ENCODE measurements at places on chromosomes 4 and X.

- no peak for DNase-seq
These were observed 142.6 kb upstream of the PPARGC1A start for GRCh38 chr4:24032371-24032989.

DNA sequence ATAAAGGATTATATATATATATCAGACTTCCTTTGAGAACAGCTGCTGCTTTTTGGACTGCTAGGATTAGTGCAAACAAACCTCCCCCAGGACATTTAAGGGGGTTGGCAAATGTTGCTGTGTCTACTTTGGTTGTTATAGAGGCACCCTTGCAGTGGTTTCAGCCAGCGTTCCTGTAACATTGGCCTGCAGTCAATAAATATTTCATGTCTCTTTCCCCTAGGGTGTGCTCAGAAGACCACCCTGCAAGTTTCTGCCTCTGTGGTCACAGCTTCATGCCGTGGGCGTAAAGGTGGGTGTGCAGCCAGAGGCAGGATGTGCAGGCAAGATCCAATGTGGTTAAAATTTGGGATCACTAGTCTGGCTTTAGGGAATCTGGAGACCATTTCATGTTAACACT, 28.9 kb downstream of the FGF5 start:
- DNase-seq = no peak

GRCh38 chrX:139877710-139878414, 55.0 kb downstream of the ATP11C start:
- DNase-seq = no peak

DNA sequence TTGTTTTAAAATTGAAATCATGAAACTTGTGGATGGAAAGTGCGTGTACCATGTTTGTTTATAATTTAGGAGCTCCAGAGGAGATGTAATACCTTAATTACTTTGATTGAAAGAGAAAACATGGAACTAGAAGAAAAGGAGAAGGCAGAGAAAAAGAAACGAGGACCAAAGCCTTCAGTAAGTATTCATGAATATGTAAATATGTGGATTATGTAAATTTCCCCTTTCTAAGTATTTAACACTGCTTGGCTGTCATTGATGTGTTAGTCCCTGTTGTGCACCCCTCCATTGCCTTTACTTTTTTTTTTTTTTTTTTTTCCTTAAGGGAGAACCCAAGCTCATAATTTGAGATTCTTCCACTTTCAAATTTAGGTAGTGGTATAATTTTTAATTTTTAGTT, 36.4 kb downstream of the SMARCA5 start:
- DNase-seq = no peak

DNA sequence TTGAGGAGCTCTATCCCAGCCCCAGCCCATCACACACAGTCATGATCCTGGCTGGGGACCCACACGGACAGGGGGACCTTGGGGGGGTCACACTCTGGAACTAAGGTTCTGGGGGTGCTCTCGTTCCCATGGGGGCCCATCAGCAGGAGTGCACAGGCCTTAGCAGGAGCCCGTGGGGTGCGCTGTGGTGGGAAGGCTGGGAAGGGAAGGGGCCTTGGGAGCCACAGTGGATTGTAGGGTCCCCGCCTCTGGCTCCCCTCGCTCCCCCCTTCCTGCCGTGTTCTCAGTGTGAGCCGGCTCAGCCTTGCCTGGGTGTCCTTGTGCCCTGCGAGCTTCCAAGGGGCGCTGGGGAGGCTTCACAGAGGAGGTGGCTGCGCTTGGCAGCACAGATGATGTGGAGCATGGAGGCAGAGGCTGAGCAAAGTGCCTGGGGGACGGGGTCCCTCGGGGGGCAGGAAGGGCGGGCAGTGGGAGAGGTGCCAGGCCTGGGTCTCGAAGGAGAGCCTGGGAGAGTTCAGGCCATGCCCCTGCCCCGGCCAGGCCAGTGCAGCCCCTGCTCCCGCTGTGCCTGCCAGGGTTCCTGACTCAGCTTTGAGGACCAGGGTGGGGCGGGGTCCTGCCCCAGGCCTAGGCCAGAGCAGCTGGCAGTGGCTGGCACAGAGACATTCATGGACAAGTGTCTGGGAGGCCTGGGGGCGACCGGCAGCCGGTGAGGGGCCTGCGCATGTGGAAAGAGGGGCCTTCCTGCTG, 5.5 kb upstream of the HGFAC start:
- DNase-seq = no peak

DNA sequence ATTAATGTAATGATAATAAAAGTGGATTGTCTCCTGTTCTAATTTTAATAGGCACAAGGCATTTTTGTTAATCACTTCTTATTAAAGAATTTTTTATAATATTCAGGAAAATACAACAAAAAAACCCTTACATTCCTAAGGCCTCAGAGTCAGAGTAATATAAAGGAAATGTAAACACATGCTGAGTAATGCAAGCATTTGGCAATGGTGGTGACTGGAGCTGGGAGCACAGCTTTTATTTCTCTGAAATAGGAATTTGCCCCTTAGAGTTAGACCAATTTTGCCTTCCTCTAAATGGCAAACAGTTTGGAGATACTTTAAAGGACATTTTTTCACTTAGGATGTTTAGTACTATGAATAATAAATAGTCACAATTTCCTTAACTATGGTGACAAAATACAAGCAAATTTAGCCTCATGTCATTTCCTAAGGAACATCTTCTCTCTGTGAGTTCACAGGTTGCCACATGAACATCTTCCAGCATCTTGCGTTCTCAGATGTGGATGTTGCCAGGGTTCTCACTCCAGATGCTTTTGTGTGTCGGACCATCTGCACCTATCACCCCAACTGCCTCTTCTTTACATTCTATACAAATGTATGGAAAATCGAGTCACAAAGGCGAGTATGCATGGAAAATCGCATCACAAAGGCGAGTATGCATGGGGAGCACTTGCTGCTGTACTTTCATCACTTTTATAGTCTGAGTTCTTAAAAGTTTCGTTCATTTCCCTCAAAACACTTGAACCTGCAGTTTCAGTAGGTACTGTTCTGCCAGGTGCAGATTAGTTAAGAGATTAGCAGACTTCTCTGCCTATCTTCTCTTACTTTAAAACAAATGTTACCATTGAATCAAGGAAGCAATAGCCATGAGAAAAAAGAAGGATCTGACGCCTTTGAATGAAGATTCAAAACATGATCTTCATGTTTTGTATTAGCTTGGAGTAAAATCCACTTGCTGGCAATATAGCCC, 15.9 kb upstream of the F11 start:
- no peak for DNase-seq

DNA sequence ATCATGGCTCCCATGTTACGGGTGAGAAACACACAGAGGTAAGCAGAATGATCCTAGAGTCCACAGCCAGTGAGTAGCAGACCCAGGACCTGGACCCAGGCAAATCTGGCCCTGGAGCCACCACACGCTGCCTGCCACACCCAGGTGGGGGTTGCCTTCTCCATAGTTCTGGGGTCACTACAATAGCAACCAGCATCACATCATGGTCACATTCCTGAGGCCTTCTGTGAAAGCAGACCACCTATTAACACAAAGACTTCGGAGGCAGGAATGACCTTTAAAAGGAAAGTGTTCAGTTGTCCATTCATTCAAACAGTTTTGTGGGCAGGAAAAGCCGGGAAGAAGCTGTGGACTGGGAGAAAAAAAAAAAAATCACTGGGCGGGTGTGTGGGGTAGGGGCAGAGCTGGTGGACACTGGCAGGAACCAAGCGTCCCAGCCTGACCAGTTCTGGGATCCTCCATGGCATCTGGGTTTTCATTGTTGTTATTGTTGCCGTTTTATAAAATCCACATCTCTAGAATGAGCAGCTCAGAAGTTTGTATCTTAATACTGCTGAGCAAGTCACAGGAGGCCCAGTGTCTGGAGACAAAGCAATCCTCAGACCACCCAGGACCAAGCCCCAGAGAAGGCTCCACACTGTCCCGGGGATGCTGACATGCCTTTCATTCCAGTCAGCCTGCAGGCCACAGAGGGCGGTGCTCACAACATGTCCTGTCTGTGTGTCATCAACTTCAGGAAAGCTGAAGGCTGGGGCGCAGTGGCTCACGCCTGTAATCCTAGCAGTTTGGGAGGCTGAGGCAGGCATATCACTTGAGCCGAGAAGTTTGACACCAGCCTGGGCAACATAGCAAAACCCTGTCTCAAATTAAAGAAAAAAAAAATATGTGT, 67.0 kb downstream of the SEL1L3 start:
- DNase-seq = no peak

DNA sequence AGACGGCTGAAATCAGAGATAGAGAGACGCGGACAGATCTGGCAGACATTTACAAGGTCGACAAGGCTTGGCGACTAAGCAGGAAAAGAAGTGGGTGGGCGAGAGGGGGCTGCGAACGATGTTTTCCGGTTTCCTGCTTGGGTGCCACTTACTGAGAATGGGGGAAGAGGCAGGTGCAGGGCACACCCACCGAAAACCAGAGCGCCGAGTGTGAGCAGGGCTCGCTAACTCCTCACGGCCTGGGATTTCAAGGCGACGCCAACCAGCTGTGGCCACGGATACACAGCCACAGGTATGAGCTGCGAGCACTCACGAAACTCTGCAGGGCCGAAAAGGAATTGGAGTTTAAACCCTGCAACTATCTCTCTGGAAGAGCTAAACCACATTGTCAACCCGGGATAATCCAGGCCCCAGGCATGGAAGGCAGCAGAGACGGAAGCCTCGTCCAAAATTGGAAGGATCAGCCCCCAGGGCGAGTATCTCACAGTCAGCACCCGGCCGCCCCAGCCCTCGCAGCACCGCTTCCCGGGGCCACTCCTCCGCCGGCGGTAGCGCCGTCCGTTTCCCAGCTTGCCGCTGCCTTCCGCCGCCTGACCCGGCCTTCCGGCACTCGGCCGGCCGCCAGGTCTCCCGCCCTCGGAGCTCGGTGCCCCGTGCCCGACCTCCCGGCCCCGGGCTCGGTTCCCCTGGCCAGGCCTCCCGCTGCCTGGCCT, 778 bp downstream of the CASP3 start:
- peak; percentile 81 for DNase-seq

- DNase-seq = peak; percentile 73
These were observed 272.1 kb upstream of the AGTR2 start for GRCh38 chrX:115898382-115899001.

DNA sequence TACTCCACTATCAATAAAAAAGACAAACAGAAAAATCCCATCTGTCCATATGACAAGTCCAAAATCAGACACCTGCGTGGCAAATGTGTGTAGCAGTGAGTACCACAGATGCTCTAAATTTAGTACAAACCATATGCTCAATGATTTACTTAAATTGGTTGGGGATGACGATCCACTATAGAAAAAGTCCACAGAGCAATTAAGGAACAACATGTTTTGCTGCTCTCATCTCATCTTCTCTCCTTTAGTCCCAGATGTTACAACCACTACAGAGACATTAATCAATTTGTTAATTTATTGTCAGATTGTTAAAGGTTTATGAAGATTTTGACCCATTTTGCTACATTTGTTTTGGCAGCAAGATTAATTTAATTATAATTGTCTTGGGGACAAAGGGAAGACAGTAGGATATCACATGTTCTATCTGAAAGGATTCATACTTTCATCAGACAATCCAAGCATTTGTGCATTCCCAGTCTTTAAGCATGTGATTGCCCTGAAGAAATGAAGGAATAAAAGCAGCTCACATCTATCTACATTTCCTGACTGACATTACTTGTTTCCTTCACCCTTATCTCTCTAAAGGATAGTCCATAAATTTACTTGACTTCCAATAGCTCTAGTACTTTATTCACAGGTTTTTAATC, 2268.1 kb downstream of the PCDH7 start:
- no peak for DNase-seq

GRCh38 chrX:7746856-7747255, 96.1 kb upstream of the VCX start:
- no peak for DNase-seq

DNA sequence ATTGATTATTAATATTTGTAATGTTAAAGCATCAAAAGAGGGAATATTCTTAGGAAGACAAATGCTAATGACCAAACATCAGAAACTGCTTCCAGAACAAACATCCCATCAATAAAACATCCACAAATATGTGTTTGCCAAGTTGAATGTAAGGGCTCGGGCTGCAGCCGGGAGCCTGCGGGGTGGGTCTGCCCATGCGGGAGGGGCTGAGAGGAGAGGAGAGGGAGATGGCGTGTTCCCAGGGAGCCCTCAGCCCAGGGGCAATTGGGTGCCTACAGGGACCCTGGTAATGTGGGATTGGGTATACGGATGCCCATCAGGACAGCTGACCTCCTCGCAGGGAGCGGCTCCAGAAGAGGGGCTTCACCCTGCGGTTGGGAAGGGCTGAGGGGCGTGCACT, 38.4 kb upstream of the PSAPL1 start:
- no peak for DNase-seq

DNA sequence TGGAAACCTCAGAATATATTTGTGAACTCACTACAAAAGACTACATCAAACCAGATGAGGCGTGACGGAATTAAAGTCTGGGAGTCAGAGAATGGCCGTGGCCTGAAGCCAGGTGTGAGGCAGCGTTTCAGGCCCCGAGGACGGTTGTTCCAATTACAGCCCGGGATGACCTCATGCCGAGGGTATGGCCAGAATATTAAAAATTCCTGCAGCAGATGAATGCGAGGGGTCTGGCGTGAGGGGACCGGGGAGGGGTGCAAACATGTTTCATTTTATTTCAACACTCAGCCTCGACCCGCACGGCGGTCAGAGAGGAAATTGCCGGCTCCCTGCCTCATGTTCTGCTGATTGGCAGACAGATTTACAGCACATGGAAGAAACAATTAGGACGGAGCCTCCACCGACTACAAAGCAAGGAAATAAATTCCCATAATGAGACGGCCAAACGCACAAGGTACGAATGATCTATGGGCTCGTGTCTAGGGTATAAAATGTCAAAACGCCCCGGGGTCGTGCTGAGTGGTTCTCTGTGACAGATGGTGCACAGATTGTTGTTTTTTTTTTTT, 289.7 kb downstream of the SHOX start:
- DNase-seq = no peak

DNA sequence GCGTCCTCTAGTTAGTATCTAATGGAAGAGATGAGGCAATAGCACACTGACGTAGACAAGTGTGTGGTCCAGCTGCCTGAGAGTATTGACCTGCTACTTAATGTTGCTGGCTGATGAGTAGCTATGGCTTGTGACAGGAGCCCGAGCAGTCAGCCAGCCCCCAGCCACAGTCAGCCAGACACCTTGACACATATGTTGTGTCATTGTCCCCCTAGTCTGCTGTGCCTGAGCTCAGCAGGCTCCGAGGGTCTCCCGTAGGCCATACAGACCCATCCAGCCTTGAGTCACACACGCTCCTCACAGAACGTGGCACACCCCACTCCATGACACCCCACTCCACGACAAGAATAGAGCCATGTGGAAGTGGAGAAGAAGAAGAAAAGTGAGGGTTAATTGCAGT, 362.1 kb downstream of the UNC5C start:
- DNase-seq = no peak

DNA sequence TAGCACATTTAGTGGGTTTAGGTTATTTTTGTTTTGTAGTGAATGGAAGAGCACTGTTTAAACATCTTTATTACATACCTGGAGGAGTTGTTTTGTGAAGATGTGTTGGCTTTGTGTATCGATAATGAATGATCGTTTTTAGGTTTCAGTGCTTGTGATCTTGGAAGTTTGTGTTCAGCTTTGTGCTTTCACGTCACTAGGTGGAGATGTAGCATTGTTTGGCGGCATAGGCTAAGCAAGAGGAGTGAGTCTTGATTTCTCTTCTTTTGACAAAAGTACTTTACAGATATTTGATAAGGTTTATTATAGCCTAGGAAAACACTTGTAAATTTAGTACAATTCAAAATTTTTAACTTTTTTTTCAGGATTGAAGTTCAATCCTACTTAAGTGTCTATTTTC, 50.4 kb downstream of the PDK3 start:
- no peak for DNase-seq

- DNase-seq = no peak
These were observed 19.0 kb downstream of the IQSEC2 start for GRCh38 chrX:53262189-53262917.

- DNase-seq = no peak
These were observed 63.5 kb downstream of the DCLK2 start for GRCh38 chr4:150141756-150142155.

Measured in activated CD8-positive, alpha-beta memory T cell treated with anti-CD3 and anti-CD28 coated beads for 24 hours (primary cell).